SK-N-MC (cell line): ENCODE measurements at places on chromosomes 5 and 9.

DNA sequence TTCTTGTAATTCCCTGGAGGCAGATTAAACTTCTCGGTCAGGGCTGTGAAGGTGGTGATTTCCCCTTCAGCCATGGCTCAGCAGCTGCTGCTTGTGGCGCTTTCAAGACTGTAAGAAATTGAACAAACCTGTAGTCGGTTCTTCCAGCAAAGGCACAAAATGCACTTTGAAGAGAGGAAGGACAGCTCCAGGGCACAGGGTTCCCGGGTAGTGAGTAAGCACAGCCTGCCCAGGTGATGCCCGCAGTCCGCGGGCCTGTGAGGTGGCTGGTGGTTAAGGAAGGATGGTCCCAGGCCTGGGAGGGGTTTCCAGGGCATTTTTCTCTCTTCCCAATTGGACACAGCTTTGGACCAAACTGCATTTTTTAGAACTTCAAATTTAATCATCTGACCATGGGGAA lies 71.8 kb downstream of the FGF1 start:
- DNase-seq = no peak

DNA sequence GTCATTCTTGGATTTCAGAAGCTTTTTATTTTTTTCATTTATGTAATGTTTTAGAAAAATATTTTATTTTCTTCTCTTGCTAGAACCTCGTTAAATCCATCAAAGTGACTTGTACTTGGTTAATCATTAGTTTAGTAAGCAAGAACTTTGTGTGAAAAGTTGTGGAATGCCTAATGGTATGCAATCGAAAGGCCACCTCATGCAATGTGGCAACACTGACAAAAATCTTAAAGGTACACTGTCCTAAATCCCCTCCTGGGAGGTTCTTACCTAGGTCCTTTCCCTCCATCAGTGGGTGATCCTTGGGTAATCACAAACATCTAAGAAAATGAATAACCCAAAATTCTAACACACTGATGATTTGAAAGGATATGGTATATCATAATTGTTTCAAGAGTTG lies 304.2 kb downstream of the DNAH5 start:
- no peak for DNase-seq

DNA sequence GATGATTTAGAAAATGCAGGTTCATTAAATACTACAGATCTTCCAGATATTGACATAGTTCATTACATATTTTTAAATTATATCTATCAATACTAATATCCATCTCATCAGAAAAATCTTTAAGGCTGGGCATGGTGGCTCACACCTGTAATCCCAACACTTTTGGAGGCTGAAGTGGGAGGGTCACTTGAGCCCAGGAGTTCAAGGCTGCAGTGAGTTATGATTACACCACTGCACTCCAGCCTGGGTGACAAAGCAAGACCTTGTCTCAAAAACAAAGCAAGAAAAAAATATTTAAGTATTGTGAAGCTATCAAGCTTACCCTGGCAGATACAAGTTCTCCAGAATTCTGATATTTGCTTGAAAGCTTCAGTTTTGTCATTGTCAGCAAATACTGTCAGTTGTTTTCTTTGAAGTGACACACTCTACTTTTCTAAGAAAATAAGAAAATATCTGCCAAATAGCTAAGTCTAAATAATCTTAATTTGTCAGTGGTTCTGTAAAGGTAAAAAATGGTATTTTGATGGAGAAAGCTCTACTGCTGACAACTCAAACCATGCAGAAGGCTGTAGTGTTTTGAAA lies 14.9 kb downstream of the LYRM7 start:
- no peak for DNase-seq

GRCh38 chr9:99054581-99054980 lies 50.3 kb upstream of the TGFBR1 start:
- DNase-seq = no peak

DNA sequence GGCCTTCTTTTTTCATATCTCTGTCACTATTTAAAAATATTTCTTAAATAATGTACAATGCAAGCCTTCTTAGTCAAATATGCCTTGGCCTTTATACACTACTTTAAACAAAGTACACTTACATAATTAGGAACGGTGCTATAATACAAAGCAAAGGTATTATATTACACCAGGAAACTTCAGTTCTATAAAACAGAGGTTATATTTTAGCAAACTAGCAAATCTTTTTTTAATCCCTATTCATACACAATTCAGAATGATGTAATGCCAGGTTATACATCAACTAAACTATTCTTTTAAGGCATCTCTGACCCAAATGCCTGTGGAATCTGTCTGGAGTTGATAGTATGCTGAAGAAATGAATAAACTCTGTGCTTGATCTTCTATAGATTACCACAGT lies 10.7 kb upstream of the LURAP1L start:
- DNase-seq = no peak

DNA sequence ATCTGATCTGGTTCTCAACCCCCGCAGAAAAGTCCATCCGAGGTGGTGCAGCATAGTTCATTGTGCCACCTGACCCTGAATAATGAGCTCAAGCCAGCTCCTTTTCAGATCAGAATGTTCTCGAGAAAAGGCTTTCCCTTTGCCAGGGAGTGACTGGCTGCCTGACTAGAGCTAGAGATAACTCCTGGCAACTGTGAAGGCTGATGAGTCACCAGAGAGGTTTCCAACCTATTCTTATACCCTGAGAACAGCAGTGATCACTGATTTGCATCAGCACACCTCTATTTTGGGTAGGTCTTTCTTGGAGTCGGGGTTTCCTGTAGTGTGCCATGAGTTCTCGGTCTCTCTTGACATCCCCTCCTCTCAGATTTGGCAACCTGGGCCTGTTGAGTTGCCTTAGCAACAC lies 127.9 kb downstream of the PIK3R1 start:
- DNase-seq = no peak

GRCh38 chr9:128457207-128457606 lies 1.4 kb downstream of the ODF2 start:
- no peak for DNase-seq

DNA sequence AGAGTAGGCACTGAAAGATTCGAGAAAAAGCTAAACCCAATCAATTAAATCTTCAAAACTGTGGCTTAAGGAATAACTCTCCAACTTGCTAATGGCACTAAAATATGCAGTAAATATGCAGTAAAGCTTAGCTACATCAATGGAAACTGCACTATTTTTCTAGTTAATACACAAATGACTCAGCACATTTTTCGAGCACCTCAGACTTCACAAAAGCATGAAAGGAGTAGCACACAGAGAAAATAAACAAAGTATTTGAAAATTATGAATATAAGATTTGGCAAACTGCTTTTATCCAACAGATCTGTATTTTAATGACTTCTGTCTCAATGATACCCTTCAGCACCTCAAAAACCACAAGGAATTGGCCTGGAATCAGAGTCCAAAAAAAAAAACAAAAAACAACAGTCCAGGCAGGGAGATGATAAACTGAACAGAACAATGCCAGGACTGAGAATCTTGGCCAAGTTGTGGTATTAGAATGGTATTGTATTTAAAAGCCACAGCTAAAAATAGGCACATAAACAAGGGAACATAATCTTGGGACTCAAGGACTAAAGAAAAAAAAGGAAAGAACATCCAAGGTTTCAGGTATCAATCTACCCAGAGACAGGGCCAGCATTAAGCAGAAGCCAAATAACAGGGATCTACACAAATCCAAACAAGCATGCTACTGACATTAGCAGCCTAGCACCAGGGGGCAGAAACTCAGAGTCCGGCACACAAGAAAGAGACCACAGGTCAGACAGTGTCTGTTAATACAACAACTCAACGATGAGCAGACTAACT lies 21.4 kb downstream of the TMEM245 start:
- no peak for DNase-seq
